Islet precursor cell (in vitro differentiated cells): ENCODE measurements at places on chromosomes 1 and 21.

DNA sequence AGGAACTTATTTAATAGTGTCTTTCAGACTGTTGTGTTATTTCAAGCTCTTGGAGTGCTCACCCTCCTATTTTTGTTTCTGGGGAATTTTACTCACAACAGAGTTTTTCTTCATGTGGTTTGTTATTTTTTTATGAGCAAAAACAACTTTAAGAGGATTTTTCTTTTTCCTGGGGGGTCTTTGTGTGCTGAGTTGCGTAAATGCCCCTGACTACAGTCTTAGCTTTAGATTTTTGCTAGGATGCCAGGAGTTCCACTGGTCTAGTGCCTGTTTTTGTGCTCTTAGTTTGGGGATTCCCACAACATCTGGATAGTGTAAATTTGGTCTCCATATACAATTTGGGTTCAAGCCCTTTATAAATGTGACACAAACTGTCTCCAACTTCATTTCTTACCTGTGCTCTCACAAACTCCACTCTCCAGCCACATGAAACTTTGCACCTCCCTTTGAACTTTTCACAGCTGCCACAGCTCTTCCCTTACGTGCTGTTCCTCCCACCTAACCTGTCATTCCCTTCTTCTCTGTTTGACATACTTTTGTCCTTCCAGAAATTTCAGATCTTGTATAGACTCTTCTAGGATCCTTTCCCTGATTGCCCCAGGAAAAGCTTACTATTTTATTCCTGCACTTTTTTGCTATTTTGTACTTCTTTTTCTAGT is 180.2 kb downstream of the CRB1 start:
- no peak for DNase-seq

GRCh38 chr1:28122183-28122582 is 33.8 kb upstream of the EYA3 start:
- DNase-seq = no peak

DNA sequence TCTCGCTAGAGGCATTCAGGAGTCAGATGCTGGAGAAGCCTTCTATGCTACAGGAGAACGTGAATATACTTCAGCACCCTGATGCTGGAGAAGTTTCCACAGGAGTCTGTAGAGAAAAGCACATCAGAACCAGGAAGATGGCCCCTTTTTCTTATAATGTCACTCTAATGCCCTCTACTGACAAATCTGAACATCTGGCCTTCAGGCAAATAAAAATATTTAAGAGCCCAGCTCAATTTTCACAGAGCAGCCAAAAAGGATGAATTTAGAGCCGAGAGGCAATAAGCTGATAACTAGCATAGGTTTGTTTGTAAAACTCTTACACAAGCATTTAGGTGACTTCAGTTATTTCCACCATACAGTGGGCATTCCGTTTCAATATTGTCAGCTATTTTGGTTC is 3.8 kb upstream of the RRP15 start:
- no peak for DNase-seq

DNA sequence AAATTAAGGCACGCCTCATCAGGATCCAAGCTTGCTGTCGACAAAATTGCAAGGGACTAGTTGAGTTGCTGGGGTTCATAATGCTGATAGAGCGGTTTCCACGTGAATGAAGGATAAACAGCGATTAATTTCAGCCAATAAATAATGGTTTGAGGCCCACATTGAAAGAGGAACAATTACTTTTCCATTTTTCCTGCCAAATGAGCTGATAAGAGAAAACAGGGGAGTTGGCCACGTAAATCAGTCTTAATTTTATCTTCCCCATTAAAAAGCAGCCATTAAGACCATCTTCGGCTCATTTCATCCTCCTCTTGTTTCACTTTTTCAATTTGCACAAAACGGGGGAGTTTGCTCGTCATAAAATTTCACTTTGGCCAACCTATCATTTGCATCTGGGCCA is 235.5 kb upstream of the RRP15 start:
- DNase-seq = no peak

DNA sequence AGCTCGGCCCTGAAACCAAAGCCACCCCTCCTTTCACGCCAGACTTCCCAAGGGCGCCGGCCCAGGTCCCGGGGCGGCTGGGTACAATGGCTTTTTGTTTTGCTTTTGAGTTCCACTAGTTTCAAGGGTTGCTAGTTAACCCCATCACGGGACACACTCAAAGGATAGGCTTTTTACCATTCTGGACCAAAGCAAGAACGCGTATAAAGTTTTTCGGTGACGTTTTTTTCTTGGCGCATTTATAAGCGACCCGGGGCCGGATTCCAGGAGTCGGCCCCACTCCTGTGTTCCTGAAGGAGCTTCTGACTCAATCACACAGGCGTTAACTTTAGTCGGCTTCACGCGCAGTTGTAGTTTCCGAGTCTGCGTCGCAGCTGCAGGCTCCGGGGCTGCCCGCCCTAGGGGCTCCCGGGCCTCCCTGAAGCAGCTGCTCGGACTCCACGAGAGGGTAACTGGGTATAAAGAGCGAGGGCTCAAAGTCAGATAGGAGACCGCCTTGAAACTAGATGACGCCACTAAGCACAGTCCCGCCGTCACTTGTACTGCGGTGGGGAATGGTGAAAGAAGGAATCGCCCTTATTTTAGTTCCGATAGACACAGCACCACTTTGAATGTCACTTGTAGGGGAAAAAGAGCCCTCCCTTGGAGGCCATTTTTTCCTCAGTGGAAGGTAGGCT is 707 bp upstream of the KLHL21 start:
- DNase-seq = peak; percentile 84

DNA sequence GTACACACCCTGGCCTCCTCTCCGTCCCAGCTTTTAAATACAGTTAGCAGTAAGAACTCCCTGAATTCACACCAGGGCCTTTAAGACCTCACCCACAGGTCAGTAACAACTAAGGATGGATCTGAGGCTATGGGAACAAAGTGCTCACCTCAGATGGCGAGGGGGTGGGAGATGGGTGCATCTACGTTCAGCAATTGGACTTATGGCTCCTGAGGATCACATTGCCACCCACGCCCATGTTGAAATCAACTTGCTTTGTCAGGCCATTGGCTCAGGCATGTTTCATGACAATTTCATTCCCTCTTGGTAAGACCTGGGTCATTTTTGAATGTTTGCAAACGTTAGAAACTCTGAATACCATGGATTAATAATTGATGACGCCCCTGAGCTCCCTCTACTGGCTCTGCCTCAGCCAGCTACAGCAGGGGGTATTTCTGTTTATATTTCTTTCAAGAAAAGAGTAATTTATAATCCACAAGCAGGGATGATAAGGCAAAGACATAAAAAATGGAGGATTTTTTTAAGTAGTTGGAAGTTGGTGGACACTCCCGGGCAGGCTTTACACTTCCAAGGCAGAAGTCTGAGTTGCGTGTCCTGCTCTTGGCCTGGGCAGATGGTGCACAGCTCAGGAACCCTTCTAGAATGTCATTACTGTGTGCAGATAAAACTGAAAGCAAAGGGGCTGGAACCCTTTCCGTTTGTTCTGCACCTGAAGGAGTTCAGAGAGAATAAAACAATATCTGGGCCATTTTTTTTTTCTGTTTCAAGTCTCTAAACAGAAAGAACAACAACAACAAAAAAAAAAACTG is 13.7 kb upstream of the LBR start:
- no peak for DNase-seq

- DNase-seq = no peak
Measured at GRCh38 chr1:189084811-189085210, 1392.9 kb downstream of the BRINP3 start.

DNA sequence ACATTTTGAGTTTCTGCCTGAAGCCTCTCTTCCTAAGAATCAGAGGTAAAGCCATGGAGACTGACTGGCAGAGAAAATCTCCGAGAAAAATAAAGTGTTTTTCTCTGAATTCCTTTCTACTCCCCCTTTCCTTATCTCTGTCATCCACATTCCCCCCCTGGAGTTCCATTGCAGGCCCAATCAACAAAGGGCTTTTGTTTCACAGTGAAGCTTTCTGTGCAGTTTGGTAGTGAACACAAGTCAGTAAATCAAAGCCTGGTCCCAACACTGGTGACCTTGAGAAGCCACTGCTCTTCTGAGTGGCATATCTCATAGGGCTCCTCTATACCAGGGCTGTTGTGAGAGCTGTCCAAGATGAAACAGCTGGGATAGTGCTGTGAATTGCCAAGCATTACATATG is 228.4 kb downstream of the SEC16B start:
- DNase-seq = peak; percentile 53

DNA sequence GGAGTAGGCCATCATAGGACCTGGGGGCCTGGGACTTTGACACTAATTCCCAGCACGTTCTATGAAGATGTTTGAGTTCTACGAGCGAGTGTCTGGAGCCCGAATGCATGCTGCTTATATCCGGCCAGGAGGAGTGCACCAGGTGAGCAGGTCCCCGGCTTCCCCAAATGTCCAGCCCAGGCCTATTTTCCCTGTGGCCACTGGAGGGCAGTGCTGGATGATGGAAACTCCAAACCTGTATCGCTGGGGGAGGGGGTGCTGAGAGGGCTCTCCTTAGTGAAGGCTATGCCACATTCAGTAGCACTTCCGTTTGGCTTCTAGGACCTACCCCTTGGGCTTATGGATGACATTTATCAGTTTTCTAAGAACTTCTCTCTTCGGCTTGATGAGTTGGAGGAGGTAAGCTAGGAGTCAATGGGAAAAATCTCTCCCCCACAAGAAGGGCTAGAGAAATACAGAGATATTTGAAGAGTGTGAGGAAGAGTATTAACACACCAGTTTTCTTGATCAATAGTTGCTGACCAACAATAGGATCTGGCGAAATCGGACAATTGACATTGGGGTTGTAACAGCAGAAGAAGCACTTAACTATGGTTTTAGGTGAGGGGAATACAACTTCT is 5.2 kb upstream of the FCER1G start:
- DNase-seq = peak; percentile 92
